ENCODE measurements at places on chromosomes 4 and X.

DNA sequence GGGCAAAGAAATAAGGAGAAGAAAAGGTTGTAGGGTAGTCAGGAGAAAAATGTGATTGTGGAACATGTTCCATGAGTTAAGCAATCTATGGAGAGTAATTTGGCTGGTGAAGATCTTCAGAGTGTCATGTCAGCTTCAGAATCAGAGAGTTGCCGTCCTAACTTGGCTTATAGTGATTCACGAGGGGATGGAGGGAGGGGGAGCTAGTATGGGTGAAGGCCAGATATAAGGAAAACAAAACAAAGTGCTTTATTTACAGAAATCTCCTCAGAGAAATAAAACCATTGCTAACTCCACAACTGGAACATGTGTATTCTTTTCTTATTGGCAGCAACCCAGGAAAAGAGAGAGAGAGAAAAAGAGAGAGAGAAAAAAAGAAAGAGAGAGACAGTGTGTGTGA lies 256.5 kb upstream of the NRK start:
- DNase-seq: no peak

GRCh38 chr4:108156391-108156790 lies 12.3 kb downstream of the LEF1 start:
- DNase-seq: no peak

DNA sequence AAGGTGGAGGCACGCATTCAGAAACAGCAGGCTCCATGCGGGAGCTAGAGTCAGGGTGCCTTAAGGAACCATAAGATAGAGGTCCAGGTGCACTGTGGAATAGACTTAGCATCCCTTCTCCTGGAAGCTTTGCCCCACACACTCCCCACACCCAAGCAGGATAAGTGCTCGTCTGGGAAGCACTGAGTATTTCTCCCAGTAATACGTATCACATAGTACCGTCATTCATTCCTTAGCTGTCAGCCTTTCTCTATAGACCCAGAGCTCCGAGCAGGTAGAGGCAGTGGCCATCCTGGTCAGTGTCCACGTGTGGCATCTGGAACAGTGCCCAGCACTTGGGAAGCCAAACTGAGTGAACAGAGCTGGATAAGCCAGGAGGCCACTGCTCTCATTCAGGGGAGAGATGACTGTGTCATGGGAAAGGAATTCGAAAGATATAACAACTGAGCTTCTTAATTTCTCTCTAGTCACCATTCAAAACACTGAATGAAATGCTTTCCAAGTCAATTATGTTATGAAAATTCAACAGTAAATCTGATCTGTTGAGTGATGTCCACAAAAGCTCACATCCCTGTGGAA lies 9.9 kb downstream of the APBB2 start:
- DNase-seq: peak; percentile 40

- no peak for DNase-seq
These were observed 65.8 kb downstream of the ANAPC4 start for GRCh38 chr4:25442863-25443307.

GRCh38 chr4:157222771-157223160 lies 2.2 kb downstream of the GRIA2 start:
- DNase-seq: no peak

DNA sequence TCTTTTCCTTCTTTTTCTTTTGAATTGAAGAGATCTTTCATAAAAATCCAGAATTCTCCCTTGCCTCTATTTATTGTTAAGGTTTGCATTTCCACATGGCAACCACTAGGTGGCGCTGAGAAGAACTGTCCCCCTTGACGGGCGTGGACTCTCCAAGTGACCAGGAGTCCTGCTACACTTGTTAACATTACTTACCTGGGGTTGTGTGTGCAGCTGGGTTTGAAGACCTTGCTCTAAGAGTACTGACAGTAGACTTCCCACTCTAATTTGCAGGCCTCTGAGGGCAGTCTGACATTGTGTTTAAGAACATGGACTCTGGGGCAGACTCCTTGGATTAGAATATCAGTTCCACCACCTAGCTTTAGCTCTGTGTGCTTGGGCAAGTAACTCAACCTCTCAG lies 52.8 kb downstream of the GPRIN3 start:
- no peak for DNase-seq

DNA sequence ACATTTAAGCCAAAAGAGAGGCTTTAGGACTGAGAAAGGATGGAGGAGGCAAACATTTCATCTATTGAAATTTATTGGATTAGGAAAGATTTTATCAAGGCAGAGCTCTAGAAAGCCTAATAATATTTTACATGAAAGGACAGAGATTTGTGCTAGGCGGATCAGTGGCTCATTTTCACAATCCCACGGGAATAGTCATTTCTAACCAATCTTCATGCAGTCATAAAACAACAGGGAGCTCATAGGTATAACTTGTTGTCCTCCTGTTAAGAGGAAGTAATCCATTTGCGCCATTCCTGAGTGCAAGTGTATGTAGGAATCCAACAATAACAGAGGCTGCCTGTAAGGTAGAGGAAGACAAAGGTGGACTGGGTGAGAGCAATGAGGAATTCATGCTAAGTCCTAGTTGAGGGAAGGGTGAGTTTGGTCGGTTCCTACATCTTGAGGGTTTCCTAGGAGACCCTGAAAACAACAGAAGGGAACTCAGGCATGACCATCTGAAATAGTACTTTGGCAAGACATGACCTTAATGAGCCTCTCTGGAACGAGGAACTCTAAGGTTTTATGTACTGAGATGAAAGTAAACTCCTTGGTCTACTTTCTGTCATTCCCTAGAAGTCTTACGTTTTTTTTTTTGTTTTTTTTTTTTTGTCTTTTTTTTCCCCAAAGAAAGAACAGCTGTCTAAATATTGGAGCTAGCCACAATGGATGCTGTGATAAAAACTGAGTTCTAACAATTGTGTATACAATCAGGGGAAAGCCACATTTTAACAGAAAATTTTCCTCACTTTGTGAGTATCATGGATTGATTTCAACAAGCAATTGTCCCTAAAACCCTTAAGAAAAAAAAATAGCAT lies 89.7 kb downstream of the GEMIN8 start:
- no peak for DNase-seq

DNA sequence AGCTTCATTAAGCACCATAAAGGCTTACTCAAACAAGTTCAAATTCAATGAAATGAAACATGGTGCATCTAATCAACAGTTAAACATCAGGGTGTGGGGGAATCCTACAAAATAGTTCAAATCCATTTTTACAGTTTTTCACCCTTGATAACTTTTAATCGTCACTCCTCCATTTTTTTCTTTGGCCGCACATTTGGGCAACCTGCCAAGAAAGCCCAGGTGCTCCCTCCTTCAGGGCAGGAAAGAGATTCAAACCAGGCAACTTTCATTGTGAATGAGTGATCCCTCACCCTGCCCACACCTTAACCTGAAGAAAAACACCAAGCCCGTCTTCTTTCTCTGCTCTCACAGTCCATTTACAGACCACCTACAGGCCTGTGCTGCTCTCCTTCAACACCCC lies 24.9 kb downstream of the TRIM61 start:
- DNase-seq: no peak

DNA sequence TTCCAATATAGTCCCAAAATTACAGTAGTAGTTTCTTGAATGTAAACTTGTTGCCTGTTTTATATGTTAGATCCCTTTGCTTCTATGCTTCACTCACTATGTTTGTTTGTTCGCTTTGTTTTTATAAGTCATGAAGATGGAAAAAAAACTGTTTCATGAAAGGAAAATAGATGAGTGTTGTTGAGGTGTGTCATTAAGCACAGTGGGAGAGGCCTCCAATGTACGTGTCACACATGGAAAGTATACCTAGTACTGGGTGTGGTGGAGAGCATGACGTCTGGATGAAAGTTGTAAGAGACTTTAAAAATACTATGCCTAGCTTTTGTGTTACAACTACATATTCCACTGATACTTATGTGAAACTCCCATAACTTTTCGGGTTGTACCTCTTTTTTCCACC lies 28.4 kb downstream of the PLS3 start:
- no peak for DNase-seq

DNA sequence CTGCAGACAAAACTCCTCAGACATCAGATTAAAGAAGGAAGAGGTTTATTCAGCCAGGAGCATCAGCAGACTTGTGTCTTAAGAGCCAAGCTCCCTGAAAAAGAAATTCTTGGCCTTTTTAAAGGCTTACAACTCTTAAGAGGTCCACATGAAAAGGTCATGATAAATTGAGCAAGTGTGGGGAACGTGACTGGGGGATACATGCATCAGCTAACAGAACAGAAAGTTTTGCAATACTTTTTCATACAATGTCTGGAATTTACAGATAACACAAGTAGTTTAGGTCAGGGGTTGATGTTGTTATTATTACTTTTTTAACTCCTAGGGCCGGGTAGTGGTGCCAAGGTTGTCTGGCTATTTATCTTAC lies 55.6 kb upstream of the RBMX start:
- no peak for DNase-seq

DNA sequence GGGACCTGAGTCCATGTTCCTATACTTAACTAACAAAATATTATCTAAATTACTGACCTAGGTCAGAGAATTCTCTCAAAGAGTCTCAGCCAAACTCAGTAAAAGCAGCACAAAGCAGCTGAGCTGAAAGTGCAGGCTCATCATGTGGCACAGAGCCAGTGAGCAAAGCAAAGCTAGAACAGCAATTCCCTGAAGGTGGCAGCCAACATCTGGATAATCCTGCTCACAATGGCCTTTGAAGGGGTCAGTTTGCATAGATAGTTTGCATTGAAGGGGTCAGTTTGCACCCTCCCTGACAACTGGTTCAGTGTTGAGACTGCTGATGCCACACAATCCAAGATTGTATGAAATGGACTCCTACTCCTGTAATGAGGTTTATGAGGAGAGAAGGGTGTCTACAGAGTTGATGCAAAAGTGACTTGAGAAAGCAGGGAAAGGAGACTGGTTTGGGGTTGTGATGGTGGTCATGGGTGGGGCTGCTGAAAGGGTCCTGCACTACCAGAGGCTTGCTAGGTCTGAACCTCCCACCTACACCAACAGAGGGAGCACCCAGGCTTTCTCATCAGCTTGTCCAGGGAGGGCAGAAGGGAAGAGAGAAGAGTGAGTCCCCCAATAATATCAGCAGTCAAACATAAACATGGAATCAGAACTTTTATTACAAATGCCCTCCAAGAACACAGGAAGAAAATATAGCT lies 39.7 kb downstream of the TRIM61 start:
- no peak for DNase-seq

GRCh38 chrX:148960060-148960459 lies 459.6 kb downstream of the AFF2 start:
- DNase-seq: no peak

- no peak for DNase-seq
These were observed at the start of gene TCEAL8 for GRCh38 chrX:103254921-103255493. TSS of gene TCEAL8 (minus strand) at chrX:103255155. CDS start at chrX:103253979, 1,176 bp downstream.

GRCh38 chrX:145773006-145773405 lies 44.6 kb upstream of the SLITRK2 start:
- DNase-seq: no peak

- no peak for DNase-seq
These were observed 31.8 kb downstream of the ETNPPL start for GRCh38 chr4:108731006-108731405.

GRCh38 chrX:9557091-9557490 lies 92.2 kb downstream of the TBL1X start:
- no peak for DNase-seq

GRCh38 chr4:132299841-132300240 lies 849.3 kb upstream of the PCDH10 start:
- DNase-seq: no peak

GRCh38 chr4:162793004-162793403 lies 373.7 kb downstream of the NAF1 start:
- DNase-seq: no peak

All from smooth muscle cell of the brain vasculature (primary cell).